Neural progenitor cell (in vitro differentiated cells): ENCODE measurements at places on chromosomes 1 and 21. TPM values are rescaled to one million over a fixed set of nuclear protein-coding genes. Genes with fewer than 3 reads are reported as not detected.

- DNase-seq, result no peak
These were observed 90.8 kb upstream of the USP25 start for GRCh38 chr21:15638856-15639549.

DNA sequence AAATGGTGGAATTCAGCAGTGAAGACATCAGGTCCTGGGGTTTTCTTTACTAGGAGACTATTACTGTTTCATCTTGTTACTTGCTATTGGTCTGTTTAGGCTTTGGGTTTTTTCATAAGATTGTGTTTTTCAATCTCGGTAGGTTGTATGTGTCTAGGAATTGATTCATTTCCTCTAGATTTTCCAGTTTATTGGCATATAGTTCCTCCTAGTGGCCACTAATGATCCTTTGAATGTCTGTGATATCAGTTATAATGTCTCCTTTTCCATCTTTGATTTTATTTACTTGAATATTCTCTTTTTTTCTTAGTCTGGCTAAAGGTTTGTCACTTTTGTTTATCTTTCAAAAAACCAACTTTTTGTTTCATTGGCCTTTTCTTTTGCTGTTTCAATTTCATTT is 233.0 kb downstream of the RWDD3 start:
- no peak for DNase-seq

DNA sequence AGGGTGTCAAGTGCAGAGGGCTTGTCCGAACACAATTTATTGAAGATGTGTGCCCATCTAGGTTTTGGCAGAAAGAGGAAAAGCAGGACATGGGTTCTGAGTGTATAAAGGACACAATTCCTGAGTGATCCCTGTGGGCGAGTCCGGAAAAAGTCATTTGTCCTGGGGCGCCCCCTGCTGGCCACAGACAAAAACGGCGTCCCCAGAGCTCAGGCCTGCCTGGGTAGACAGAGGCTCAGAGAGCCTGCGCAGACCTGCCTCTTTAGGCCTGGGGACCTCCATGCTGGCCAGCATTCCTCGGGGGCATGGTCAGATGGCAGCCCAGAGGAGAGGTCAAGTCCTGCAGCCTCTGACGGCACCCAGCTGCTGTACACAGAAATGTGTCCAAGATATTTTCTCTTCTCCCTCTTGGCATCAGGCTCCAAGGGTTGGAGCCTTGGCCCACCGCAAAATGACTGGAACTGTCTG is 65.5 kb upstream of the LRP8 start:
- DNase-seq, result peak; percentile 87

DNA sequence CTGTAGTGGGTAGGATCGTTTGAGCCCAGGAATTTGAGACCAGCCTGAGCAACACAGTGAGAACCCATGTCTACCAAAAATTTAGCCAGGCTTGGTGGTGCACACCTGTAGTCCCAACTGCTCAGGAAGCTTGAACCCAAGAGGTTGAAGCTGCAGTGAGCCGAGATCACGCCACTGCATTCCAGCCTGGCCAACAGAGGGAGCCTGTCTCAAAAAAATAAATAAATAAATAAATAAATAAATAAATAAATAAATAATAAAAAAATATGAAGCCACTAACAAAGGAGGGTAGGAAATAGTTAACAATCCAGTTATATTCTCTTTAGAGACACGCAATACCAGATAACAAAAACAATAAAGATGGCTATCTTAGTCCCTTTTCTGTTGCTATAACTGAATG is 11.9 kb upstream of the CBR3 start:
- no peak for DNase-seq

GRCh38 chr1:99173282-99173681 is 91.0 kb upstream of the PLPPR4 start:
- no peak for DNase-seq

GRCh38 chr1:231357831-231358354 is 19.8 kb downstream of the SPRTN start:
- peak; percentile 73 for DNase-seq

- DNase-seq, result no peak
These were observed 7.1 kb downstream of the NMNAT2 start for GRCh38 chr1:183411091-183411490.

DNA sequence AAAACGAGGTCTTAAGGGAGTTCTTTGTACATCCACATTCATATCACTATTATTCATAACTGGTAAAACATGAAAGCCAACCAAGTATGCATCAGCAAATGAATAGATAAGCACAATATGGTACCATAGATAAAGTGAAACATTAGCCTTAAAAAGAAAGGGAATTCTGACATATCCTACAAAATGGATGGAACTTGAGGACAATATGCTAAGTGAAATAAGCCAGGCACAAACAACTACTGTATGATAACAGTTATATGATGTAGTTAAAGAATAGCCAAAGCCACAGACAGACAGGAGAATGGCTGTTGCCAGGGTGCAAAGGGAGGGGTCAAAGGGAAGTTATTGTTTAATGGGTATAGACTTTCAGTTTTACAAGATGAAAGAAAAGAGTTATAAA is 148.9 kb downstream of the EIF4G3 start:
- DNase-seq, result no peak

GRCh38 chr1:16293538-16293937 is 56.6 kb upstream of the CPLANE2 start:
- no peak for DNase-seq

- DNase-seq, result no peak
These were observed 515.5 kb downstream of the BRINP3 start for GRCh38 chr1:189962181-189962580.

The ZBTB8B gene
- total RNA-seq, result 4.2 and 5.6 TPM in 2 replicates

The MYCL gene
- total RNA-seq, result 21.8 and 39.8 TPM in 2 replicates
